Esophagus squamous epithelium (tissue), 5 donors: ENCODE measurements at places on chromosomes 6 and 20.

- DNase-seq = no peak
Measured at GRCh38 chr20:37853823-37854375, 49.0 kb upstream of the VSTM2L start.

DNA sequence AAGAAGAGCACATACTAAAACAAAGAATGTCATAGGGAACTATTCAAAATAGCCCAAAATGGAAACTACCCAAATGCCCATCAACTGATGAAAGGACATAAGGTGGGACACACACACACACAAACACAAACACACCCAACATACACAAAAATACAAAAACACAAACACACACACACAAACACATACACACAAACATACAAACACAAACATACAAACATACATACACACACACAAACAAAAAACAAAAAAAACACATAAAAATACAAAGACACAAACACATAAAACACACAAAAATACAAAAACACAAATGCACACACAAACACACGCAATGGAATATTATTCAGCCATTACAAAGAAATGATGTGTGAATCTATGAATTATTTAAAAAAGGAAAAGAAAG, 203.6 kb downstream of the ERMARD start:
- no peak for DNase-seq

- DNase-seq = no peak
Measured at GRCh38 chr6:15901141-15902115, 227.5 kb upstream of the MYLIP start.

- no peak for DNase-seq
Measured at GRCh38 chr20:10653599-10654249, 20.1 kb downstream of the JAG1 start.

GRCh38 chr6:13548500-13549210, 25.7 kb upstream of the SIRT5 start:
- no peak for DNase-seq
